HS-27A (cell line): ENCODE measurements at places on chromosomes 13 and 19.

DNA sequence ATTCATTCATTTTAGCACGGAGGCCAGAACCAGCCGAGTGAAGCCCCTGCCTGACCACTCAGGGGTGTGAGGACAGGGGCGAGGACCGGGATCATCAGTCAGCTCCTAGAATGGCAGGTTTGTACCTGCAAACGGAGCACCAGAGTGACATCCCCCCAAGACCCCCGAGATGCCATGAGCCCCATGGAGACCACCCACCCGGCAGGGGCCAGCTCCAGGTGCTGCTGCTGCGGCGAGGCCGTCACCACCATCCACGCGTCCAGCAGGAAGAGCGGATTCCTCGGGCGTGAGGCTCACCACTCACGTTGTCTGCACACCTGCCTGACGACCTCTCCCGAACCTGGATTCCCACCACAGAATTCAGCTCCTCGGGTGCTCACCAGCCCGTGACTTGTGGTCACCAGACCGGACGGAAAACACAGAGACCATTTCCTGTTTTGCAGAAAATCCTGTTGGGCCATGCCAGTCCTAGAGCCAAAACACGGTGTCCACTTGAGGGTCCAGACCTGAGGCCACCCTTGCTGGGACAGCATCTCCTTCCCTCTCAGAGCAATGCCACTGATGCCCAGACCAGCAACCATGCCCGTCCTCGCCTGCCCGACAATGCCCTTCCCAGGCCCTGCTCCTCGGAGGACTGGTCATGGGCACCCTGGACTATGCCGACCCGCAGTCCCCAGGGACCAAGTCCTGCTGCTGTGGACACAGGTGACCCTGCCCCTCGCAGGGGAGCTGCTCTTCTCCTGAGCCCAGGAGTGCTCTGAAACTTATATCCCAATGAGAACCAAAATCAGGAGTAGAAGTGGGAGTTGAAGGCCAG, 74.2 kb downstream of the RASA3 start:
- DNase-seq, result no peak

DNA sequence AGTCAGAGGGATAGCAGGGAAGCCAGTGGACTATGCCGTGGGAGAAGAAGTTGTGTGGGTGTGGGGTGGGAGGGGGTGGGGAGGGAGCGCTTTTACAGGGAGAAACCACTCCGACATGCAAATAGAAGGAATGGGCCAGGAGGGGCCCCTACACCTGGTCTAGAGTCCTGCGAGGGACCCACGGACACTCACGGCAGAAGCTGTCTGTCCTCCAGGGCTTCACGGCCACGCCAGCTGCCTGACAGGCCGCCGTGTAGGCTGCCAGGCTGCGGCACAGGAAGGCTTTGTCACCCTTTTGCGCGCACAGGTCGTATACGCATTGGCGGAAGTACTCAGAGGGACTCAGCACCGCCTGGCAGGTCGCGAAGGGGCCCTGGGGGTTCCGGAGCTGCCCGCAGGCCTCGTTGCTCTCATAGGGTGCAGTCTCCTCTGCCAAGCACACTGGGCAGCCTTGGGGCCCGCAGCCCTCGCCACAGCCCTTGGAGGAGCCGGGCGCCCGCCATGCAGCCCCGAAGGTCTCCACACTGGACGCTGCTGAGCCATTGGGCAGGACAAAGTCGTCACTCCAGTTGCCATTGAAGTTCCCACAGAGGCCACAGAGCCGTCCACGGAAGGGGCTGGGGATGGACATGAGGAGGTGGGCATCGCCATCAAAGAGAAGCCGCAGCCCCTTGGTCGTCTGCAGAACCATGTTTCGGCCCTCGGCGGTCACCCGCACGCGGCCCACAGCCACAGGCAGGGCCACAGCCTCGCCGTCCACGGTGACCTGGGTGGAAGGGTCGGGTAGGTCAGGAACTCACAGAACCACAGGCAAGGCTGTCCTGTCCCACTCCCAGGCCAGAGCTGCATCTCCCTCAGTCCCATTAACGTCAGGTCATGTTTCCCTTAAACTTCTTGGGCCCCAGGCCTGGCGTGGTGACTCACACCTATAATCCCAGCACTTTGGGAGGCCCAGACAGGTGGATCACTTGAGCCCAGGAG, 26.0 kb upstream of the FBL start:
- no peak for DNase-seq

GRCh38 chr19:41543582-41543981, 32.4 kb upstream of the CEACAM21 start:
- DNase-seq, result no peak

DNA sequence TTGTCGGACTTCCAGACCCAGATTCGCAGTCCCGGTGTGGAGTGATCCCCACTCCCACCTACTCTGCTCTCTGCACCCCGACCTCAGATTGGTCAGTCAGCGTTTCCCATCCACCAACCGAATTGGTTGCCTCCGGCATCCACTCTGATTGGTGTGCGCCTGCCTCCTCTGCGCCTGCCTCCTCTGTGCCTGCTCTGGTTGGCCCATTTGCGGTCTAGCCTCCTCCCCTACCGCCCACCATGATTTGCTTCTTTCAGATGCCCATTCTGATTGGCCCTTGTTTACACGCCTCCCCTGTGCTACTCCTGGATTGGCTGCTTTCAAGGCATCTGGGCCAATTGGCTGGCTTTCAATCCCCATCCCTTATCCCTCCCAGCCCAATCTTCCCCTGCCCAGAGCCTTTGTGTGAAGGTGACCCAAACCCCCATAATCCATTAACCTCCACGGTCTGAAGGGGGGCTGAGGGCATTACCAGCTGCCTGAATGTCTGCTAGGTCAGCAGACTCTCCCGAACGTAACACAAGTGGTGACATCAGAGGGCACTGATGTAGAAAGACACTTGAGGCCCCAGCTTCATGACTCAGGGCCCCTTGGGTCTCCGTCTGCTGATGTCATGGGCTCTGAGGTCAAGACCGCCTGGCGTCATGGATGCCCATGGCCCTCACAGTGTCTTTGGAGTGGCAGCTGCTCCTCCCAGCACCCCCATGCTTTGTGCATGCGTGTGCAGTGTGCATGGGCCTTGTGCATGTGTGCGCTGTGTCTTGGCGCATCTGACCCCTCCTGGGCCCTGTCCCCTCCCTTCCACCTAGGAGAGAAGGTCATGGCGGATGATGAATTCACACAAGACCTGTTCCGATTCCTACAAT, 80.4 kb downstream of the MAP4K1 start:
- no peak for DNase-seq

- DNase-seq, result no peak
These were observed 16.0 kb downstream of the SPATA13 start for GRCh38 chr13:24176351-24177101.

DNA sequence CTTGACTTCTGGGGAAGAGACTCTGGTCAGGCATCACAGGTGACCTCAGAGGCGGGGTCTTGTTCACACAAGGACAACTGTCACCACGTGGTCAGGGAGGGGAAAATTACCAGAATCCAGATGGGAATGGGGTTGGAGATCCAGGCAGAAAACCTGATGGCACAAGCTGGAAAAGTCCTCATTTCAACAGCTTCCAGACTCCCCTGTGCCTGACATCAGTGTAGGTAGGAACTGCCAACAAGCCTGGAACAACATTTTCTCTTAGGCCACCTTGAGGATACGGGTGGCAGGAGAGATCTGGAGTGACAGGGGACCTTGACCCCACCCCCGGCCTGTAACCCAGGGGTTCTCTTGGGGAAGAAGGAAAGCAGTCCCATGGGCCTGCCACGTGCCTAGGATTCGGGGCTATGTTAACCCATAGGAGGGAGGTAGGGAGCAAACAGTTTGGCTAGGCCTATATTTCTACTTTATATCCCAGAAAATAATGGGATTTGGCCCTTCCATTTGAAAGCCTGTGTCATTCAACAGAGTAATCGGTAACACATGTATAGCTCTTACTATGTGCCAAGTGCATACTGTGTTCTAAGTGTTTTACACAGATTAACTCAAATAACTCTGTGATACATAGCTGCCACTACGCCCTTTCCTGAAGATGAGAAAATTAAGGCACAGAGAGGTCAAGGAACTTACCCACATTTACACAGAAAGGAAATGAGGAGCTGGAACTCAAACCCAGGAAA, 44.9 kb upstream of the C13orf42 start:
- no peak for DNase-seq

DNA sequence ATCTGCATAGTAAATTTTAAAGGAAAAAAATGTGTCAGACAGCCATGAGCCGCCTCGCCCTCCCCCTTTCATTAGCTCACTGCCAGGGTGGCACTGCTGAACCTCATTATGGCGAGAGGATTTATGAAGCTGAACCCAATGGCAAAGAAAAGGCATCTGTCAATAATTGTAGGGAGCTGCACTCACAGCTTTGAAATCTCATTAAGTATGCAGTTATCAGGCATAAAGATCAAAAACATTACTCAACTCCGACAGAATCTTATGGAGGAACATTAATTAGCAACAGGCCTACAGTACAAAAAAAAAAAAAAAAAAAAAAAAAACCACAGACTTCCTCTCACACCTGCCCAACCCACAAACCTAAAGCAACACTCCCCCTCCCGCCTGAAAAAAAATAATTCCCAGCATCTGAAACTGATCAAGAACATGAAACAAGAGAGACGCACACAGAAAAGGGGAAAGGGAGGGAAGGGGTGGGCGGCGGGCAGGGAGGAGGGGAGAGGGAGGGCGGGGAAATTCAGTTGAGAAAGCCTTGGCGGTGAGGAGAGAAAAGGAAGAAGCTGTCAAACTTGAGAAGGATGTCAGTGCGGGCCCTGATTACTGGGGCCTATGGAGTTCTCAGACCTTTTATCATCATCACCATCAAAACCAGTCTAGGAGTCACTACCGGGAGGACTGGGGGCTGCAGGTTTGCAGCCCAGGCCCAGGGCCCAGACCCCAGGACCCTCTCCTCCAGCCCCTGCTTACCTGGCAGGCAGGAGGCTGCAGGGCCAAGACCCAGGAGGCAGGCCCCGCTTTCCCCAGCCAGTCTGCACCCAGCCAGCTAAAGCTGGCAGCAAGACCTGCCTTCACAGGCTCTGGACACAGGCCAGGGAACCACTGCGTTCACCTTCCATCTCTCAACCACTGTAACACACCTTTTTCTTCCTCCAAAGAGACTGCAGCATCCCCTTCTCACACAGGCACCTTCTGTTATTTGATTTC, 8.9 kb downstream of the TSHZ3 start:
- no peak for DNase-seq

GRCh38 chr13:26695891-26696311, 64.7 kb downstream of the GPR12 start:
- DNase-seq, result no peak

DNA sequence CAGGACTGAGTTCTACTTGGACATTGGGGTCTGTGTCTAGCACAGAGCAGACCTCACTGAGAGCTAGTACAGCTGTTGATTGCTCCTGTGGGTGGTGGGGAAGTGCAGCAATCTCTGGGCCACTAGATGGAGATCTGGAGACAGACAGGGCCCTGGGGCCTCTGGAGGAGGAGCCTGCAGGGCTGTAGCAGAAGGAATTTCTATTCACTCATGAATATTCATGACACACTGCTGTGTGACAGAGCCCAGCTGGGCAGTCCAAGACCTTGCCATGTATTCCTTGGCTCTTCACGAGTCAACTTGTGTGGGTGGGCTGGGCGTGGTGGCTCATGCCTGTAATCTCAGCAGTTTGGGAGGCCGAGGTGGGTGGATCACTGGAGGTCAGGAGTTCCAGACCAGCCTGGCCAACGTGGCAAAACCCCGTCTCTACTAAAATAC, 37.5 kb downstream of the SUGP2 start:
- DNase-seq, result peak; percentile 30

DNA sequence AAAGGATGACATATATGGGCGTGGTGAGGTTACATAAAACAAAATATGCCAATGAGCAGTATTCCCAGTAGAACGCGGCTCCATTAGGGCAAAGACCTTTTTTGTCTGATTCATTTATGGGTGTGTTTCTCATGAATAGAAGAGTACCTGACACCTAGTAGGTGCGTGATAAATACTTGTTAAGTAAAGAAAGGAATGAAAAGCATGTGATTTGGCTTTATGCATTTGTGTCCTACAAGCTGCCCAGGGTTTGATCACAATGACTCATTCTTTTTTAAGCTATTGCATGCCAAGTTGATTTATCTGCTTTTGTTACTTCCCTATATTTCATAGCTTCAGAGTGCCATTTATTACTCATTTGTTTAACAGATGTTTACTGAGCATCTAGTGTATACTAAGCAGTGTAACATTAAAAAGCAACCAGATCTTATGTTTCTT, 19.1 kb upstream of the KCTD4 start:
- DNase-seq, result peak; percentile 67

GRCh38 chr13:71244161-71244560, 622.8 kb downstream of the DACH1 start:
- DNase-seq, result no peak

DNA sequence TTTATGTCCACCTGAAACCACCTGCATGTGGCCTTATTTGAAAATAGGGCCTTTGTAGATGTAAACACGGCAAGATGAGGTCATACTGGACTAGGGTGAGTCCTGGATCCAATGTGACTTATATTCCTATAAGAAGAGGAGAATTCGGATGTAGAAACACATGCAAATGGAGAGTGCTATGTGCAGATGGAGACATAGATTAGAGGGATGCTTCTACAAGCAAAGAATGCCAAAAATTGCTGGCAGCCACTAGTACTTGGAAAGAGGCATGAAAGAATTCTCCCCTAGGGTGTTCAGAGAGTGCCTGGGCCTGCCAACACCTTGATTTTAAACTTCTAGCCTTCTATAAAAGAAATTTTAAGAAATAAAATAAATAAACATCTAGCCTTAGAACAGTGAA, 226.1 kb downstream of the RFC3 start:
- DNase-seq, result peak; percentile 41

DNA sequence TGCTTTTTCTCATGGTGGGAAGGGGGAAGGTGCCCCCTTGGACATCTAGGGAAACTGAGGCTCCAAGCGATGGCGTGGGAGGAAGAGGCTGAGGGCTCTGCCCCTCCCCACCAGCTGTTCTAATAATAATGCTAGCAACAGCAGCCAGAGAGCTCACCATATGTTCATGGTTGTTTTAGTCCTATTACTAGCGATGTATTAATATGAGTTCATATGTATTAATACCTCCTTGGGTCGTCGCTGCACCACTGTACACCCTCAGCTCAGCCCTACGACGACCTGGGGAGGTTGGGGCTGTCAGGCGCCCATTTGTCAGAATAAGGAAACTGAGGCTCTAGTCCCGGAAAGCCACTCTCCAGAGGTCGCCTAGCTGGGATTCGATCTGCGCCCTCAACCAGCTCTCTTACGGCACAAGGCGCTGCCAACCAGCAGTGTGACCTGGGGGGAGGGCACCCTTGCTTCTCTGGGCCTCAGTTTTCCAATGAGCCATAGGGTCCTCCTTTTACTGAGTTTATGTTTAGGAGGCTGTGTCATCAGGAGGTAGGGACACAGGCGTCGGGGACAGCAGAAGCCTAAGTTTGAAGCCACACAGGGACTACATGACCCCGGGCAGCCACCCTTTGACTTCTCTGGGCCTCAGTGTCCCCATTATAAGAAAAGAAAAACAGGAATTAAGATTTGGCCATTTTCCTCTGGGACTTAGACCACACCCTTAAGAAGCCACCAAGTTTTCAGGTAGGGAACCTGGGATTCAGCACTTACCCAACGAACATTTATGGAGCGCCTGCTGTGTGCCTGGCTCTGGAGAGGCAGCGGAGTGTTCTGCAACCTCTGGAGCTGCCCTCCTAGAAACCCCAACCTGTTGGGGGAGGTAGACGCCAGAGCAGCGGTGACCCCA, 664 bp downstream of the MAST3 start:
- no peak for DNase-seq

GRCh38 chr13:45628094-45628493, 12.6 kb upstream of the ERICH6B start:
- no peak for DNase-seq

- DNase-seq, result no peak
These were observed 27.7 kb downstream of the ZNF101 start for GRCh38 chr19:19696386-19696785.
